ENCODE measurements at places on chromosomes 4 and X.
A peak's percentile ranks its signal among the peaks of the same experiment; 100 is the strongest.

DNA sequence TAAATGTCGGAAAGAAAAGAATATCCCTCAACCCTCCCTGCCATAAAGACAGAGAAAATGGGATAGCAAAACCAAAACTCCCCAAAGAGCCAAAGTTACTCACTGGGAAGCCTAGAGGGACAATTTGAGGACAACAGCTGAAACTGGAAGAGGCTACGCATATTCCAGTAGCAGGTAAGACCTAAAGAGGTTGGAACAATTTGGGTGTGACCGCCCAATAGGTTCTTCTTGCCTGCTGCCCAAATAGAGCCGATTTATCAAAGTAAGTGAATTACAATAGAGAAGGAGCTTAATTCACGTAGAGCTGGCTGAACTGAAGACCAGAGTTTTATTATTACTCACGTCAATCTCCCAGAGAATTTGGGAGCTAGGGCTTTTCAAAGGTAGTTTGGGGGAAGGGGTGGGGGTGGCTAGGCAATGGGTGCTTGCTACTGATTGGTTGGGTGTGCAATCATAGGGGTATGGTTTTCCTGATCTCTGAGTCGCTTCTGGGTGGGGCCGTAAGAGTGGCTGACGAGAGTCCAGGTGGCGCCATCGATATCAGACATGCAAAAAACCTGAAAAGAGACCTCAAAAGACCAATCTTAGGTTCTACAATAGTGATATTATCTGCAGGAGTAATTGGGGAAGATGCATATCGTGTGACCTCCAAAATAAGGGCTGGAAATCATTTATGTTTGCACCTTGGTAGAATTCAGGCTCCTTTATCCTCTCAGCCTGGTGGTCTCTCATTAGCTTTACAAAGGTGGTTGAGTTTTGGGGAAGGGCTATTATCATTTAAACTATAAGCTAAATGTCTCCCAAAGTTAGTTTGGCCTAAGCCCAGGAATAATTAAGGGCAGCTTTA, 39.0 kb upstream of the SLC7A3 start:
- DNase-seq, result no peak

DNA sequence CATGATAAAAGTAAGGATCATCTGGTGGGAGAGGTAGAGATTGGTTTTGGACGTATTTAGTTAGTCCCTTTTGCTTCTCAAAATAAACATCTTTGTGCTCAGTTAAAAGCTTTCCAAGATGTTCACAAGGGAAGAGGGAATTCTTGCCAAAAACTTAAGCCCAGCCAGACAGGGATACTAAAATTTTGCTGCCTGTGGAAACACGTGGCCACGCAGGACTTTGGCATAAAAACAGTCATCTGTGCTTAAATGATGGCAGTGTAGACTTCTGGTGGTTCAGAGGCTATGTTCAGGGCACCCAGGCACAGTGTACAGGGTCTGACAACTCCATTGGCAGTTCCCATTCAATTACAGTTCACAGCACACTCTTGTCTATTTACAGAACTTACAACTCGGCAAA, 93.2 kb upstream of the JADE1 start:
- no peak for DNase-seq

DNA sequence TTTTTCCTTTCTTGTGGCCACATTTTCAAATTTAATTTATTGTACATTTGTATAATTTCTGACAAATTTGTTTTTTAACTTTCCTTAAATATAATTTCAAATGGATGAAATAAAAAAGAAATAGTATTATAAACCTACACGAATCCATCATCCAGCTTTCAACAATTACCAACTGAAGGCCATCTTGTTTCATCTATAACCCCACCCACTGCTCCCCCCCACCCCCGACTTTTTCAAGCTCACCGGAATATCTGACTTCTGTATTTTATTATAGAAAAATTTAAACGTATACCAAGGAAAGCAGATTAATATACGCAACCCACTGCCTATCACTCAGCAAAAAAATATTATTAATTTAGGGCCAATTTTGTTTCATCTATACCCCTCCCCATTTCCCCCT, 1.1 kb downstream of the MORF4L2 start:
- no peak for DNase-seq

GRCh38 chr4:118888666-118889311, at the start of gene SYNPO2:
TSS of gene SYNPO2 (plus strand) at chr4:118888854. CDS start at chr4:118889037, 183 bp downstream.
- DNase-seq, result peak; percentile 26

DNA sequence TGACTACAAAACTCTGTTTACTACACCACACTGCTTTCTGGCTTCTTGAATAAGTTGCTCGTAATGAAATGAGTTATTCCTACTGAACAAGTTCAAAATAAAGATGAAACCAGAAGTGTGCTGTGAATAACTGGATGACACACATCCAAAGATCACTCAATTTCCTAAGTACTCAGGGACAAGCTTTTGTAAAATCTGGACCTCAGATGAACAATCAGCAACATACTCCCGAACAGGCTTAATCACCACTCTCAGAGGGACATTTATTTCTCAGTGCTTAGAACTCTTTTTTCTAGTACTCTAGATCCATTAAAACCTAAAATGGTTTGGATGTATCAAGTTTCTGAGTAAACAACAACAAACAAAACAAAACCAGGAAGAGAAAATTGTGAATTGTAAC, 61.5 kb upstream of the EXOC1L start:
- DNase-seq, result no peak

DNA sequence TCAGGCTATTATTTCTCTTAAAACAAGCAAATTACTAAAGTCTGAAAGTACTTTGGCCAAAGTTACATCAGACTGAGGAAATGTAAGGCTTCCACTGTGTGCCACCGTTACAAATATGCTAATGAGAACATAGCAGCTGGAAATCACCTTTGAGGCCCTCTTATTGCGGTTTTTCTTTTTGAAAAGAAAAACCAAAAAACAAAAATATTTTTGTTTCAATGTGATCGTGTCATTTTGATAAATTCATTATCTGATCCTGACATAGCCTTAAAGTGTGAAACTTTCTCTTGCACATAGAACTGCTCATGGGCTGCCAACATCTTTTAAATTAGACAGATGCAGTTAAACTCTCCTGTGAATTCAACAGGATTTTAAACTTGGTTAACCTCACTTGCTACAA, 2.8 kb upstream of the TIFA start:
- no peak for DNase-seq

- no peak for DNase-seq
Observed at GRCh38 chr4:128711361-128711760, 98.1 kb upstream of the JADE1 start.

GRCh38 chr4:59195839-59196238, 2004.3 kb upstream of the ADGRL3 start:
- no peak for DNase-seq

DNA sequence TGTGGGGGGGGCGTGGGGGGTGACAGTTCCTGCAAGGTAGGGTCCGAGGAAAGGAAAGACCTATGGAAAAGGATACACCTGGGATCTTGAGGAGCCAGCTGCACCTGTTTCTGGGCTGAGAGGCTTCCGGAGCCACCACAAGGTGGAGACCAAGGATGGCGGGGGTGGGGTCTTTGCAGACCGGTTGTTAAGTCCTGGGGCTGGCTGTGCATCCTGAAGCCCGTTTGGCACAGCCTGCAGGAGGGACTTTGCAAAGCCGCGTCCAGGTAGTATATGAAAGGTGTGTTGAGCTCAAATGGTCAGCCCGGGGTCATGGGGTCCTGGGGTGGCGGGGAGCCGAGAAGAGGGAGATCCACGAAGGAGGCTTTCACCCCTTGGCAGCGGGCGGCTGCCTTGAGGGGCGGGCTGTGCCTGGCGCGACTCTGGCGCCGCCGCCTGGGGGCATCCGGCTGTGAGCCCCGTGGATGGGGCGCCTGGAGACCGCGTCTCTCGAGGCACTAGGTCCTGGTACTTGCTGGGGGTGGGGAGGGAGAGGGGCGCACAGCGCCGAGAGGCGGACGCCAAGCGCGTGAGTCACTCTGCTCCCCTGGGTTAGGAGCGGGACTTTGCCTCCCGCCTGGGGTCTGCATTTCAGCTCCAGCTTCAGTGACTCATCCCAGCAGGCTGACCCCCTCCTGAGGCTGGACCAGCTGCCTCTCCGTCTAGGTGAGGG, 58.2 kb upstream of the DYNLT3 start:
- DNase-seq, result no peak

DNA sequence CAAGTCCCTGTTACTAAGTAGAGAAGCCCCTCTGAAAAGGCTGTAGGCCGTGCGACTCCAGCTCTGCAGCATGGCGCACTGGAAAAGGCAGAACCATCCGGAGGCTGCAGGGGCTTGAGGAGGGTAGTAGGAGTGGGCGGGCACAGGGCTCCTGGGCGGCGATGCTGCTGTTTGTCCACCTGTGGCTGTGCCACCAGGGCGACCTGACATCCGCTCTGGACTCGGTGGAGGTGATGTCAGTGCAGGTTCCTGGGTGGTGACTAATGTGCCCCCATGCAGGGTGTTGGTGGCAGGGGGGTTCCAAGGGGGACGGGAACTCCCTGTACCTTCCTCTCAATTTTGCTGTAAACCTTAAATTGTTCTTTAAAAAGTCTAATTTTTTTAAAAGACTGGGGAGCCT, 58.3 kb downstream of the PCGF3 start:
- no peak for DNase-seq

- no peak for DNase-seq
Observed at GRCh38 chr4:155047755-155048154, 160.7 kb upstream of the NPY2R start.

GRCh38 chr4:107449611-107450369, 270.2 kb downstream of the PAPSS1 start:
- no peak for DNase-seq

DNA sequence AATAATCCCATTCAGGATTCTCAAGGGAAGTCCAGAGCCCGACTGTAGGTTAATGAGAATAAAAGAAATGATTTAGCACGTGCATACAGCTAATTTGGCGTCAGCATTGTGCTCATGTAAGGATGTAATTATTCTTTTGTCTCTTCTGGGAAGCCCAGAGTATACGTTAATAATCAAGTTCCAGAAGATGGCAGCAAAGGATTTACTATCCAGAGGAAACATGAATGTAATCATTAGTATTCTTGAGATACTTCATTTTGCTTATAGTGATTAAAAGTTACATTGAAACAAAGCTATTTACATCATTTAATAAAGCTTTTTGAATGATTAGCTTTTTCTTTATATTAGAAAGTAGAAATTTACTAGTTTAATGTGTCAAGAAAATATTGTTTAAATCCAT, 27.1 kb upstream of the MAP9 start:
- no peak for DNase-seq

DNA sequence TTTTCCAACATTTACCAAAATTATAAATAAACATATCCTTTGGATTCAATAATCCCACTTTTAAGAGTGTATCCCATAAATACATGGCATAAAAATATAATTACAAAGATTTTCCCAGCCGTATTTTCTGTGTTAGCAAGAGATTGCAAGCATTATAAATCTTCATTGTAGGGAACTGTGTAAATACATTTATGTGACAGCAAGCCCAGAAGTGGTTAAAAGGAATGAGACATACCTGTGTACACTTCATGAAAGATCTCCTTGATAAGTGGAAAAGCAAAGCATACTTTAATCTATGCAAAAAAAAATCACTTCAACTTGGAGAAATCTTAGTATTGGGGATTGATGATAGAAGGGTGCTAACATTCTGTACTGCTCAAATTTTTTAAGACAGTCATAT, 173.1 kb downstream of the GASK1B start:
- no peak for DNase-seq

GRCh38 chrX:31604629-31605221, 532.9 kb upstream of the FTHL17 start:
- DNase-seq, result no peak

- DNase-seq, result no peak
Observed at GRCh38 chr4:109552237-109552636, 7.8 kb upstream of the MCUB start.

- DNase-seq, result no peak
Observed at GRCh38 chr4:137300776-137301175, 231.5 kb downstream of the PCDH18 start.

DNA sequence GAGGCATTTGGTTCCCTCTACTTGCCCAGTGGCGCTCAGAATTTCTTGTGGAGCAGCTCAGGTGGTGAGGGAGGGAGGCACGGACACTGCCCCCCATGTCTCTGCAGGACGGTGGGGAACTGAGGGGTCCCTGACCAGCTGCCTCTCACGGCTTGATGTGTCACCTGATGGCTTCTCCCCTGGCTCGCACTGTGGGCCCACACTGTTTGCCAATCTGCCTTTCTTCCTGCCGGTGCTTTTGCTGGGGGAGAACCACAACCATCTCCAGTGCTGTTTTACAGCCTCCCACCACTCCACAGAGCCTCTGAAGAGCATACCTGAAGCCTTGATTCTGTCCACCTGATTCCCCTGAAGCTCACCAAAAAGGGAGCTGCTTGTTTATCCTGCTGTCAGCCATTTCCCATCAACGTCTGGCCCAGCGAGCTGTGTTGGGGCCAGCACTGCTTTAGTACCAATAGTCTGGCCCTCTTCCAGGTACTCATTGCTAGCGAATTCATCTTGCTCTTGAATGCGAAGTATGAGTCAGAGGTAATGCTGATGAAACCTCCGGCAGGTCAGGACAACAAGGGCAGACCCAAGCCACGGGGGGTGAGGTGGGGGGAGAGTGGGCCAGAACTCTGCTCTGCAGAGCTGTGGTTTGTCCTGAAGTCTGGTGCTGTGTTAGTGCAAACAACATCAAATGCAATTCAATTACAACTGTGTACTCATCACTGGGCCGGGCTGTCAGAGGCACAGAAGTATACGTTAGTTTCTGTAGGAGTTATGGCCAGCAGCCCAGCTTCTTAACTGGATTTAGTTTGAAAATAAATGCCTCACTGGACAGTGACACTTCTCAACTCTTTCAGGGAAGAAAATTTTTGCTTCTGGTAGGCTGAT, 208.3 kb upstream of the JADE1 start:
- no peak for DNase-seq

GRCh38 chr4:98399915-98400314, 138.7 kb downstream of the RAP1GDS1 start:
- DNase-seq, result no peak

- no peak for DNase-seq
Observed at GRCh38 chr4:118821590-118822293, 14.2 kb downstream of the SEC24D start.

- DNase-seq, result no peak
Observed at GRCh38 chr4:89482926-89483595, 175.5 kb upstream of the GPRIN3 start.

DNA sequence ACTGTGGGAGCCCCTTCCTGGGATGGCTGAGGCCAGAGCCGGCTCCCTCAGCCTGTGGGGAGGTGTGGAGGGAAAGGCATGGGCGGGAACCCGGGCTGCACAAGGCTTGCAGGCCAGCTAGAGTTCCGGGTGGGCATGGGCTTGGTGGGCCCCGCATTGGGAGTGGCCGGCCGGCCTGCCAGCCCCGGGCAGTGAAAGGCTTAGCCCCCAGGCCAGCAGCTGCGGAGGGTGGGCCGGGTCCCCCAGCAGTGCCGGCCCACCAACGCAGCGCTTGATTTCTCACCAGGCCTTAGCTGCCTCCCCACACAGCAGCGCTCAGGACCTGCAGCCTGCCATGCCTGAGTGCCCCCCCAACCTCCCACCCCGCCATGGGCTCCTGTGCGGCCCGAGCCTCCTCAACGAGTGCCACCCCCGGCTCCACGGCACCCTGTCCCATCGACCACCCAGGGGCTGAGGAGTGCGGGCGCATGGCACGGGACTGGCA, 78.0 kb downstream of the COX7B2 start:
- no peak for DNase-seq

- no peak for DNase-seq
Observed at GRCh38 chr4:134027931-134028330, 173.7 kb downstream of the PABPC4L start.

GRCh38 chr4:83043801-83044407, 8.9 kb downstream of the COPS4 start:
- no peak for DNase-seq
